HuH-7 (cell line): ENCODE measurements at places on chromosomes 2 and 18.

DNA sequence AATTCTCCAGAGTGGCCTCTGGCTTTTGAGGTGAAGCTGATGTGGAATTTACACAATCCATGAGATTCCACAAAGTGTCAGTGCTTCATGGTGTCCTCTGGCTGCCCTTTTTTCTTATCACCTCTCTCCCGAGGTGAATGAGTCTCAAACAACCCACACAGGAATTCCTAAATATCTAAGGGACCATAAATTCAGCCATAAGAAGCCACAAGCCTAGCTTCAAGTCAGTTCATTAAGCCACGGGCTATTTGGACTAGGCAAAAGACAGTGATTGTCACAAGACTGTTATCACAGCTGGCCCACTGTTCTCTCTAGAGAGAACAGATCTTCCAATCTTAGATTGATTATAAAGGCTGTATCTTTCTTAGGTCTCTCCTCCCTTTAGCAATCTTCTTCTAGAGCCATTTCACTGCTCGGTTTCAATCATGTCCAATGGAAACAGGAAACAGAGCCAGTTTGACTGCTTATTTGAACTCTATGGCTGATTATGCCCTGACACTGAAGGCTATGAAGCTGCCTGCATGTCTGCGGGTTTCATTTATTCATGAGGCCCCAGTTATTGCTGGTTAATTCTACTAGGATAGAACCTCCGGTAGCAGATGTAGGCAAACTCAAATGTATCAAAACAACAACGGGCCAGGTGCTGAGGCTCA, 4.1 kb downstream of the NEMP2 start:
- DNase-seq = no peak

DNA sequence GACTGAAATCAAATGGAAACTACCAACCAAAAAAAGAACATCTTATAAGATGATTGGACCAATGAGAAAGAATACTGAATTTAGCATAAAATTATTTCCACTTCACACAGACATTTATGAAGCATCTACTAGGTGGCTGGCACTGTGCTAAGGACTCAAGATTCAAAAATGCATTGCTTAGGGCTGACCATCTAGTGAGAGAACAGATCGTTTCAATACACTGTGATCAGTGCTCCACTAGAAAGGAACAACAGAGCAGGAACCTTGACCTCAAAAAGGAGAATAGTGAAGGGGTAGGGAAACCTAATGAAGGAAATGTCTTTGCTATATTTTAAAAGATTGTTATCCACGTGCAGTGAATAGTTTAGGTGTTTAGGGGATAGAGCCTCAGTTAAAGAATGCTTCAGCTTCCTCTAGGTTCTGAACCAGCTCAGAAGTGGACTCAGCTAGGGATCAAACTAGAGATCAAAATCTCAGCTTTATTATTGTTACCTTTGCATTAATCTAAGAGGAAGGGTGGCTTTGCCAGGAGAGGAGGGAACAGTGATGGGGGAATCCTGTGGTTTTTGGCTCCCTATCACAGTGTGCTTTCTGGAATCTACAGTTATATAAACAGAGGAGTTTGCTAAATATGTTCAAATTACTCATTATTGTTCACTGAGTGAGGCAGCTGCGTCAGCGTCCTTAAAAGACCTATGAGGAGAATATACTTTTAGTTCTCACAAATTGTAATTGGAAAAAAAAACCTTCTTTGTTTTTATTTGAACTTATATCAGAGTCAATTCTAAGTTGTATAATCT, 16.2 kb upstream of the BBS5 start:
- DNase-seq = no peak

- no peak for DNase-seq
Measured at GRCh38 chr2:152546230-152546837, 170.9 kb downstream of the PRPF40A start.

DNA sequence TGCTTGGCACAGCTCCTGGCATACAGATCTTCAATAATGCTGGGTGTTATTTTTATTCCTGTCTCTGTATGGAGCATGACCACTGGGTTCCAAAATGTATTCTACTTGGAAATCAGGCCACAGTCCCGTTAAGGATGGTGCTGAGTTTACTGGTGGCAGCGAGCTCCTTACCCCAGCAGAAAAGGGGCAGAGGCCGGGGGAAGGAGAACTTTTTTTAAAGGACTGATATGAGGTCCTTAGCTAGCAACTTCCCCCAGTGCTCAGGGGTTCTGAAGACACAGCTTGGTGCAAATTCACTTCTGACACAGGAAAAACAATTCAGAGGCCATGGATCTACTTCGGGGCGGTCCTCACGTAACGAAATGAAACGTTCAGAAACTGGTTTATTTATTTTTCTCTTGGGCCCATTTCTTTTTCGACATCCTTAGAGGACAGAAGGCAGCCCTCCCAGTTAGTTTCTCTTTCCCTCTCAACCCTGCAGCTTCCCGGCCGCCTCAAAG, 872 bp downstream of the RDH14 start:
- no peak for DNase-seq

GRCh38 chr2:148490840-148491439, 153.6 kb upstream of the EPC2 start:
- DNase-seq = no peak

DNA sequence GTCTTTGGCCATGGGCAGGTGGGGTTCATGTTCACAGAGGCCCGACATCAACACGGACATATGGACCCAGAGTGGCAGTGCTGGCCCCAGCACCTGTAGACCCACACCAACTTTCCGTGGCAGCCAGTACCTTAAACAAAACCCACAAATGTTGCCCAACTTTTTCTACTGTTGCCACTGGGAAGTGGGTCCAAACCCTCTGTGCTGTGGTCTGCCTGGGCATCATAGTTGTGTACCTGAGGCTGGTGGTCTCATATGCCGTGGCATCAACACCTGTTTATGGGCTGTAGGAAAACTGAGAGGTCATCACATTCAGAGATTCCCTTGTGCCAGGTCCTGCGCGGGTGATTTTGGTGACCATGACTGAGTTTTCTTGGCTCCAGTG, 79.9 kb downstream of the SH3RF3 start:
- DNase-seq = no peak

DNA sequence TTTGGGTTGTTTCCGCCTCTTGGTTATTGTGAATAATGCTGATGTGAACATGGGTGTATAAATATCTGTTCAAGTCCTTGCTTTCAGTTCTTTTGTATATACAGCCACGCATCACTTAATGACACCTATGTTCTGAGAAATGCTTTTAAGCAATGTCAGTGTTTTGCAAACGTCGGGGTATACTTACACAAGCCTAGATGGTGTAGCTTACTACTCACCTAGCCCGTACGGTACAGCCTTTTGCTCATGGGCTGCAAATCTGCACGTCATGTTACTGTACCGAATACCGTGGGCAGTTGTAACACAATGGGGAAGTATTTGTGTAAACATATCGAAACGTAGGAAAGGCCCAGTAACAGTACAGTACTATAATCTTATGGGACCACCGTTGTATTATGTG, 12.4 kb downstream of the RALB start:
- no peak for DNase-seq

- no peak for DNase-seq
Measured at GRCh38 chr18:10029711-10030110, 115.9 kb downstream of the VAPA start.

GRCh38 chr2:201366146-201366545, 9.0 kb upstream of the FLACC1 start:
- DNase-seq = no peak

- DNase-seq = no peak
Measured at GRCh38 chr2:216695401-216695821, at the start of gene IGFBP5. Gene IGFBP5, minus strand, starts transcription at chr2:216695549. Its CDS starts 774 bp downstream, at chr2:216694775.

DNA sequence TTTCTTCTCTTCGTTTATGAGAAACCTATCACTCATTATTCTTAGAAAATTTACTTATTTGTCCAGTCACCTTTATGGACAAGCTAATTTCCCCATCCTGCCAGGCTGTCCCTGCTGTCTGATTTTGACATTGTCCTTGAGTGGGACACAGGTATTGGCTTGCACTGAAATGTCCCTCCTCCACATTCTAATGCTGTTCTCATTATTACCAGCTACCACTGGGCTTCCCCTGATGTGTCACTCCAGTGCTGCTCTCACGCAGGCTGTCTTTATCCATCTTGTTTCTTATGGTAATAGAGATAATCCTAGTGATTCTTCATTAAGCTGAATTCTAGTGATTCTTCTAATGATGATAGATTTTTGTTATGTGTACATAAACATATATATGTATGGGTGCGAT, 48.1 kb upstream of the RBMS1 start:
- no peak for DNase-seq

- DNase-seq = no peak
Measured at GRCh38 chr2:46816151-46816845, 99.3 kb downstream of the MCFD2 start.

- DNase-seq = no peak
Measured at GRCh38 chr2:64607381-64608304, 46.1 kb downstream of the SERTAD2 start.

DNA sequence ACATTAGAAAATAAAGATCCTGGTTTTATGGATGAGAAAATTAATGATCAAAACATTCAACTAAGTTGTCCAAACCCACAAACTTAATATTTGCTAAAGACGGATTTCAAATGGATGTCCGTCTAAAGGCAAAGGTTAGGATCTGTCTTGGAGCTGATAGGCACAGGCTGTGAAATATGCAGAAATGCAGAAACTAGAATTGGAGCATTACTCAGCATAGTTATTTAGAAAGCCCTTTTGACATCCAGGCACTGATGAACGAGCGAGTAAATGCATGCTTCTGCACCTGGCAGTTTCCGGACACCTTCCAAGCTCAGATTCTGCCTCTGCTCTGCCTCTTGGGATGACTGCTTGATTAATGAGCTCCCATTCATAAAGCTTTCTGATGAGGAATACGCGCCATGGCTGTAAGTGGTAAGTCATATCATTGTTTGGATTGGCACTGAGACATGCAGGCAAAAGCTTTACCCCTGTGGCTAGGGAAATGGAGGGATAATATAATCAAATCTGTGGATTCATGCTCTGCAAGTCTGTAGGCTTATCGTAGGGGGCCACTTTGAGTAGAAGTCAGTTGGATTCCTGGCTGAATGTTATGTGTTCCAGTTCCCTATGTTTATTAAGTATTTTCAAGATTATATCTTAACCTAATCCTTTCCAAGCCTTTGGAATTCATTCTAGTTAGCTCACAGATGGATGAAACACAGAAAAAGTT, 2176.3 kb upstream of the CELF4 start:
- DNase-seq = no peak

DNA sequence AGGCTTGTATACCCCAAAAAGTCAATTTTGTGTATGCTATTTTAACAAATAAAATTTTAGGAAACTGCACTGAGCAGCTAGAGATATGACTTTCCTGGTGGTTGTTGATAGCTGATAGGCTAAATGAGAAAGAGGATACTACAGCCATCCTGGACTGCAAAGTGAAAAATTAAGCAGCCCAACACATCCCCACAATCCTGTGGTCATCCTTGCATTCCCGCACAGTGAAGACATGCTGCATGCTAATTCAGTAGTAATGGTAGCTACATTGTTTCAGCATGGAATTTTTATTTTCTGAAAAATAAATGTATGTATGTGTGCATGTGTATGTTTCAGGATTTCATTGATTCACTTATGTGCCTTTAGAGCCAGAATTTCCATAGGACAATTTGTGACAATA, 124.2 kb upstream of the CCDC68 start:
- no peak for DNase-seq

GRCh38 chr2:86673986-86674670, 46.0 kb upstream of the RMND5A start:
- no peak for DNase-seq

- DNase-seq = no peak
Measured at GRCh38 chr2:107809835-107810234, 16.9 kb upstream of the RGPD4 start.

DNA sequence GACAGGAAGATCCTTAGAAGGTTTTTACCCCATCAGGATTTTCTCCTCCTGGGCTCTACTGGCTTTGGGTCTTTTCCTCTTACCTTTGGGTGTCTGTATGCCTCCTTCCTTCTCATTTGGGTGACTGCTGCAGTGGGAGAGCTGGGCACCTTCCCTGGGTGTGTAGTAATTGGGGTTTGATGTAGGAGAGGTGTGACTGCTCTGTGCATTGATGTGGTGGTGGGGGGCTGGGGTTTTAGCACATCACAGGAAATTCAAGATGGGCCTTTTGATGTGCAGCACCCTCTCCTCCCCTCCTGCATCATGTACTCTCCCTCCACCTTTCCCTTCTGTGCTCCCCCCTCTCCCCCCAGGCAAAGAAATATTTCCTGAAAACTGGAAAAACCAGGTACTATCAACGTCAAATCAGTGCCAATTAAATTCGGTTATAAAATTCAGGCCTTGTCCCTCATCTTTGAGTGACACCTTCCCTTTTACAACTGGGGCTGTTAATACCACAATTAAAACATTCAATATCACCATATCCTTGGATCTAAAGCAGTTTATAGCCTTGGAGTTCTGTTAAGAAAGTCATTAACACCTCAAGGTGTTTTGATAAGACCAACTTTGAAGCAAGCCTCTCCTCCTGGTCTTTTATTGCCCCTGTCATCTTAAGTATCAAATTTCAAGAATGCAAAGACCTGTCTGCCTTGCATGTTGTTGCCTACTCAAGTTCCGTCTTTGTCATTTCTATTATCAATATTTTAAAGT, 23.3 kb downstream of the EDAR start:
- no peak for DNase-seq

- no peak for DNase-seq
Measured at GRCh38 chr2:16114070-16114469, 173.7 kb downstream of the MYCN start.

DNA sequence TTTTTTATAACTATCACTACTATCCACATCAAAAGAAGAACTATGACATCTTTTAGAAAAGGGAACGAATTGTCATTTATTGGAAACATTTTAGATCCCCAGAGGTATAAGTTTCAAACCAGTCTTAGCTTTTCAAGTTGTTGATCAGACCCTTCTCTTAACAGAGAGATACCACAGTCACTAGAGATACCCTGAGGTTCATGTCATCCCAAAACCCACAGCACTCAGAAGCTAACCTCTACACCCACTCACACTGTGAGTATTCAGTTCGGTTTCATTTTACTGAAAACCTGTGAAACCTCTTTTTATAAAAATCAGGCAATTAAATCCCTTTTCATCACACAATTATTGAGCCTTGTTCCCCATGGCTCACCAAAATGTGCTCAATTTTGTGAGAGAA, 156.2 kb downstream of the DTNA start:
- no peak for DNase-seq

DNA sequence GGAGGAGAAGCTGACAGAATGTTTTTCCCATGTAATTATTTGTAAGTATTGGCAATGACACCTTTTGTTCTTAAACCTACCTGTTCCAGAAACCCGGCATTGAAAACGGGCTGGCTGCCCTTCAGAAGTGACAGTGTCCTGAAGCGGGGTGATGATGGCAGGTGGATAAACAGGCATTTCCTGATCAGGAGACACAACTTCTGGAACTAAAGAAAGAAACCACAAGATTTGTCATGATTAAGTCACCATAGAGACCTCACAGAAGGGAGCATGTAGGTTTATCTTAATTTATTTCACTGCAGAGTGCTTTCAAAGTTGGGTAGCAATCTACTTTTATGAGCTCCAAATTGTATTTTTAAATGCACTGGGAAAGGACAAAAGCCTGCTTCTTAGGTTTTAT, 43.1 kb downstream of the TTN start:
- no peak for DNase-seq

GRCh38 chr2:15939854-15940660, at the start of gene MYCN:
Gene MYCN, plus strand, starts transcription at chr2:15940550. Its CDS starts 1,515 bp downstream, at chr2:15942065.
- peak; percentile 84 for DNase-seq
